ENCODE measurements at places on chromosomes 4 and X.

GRCh38 chrX:49915361-49916222 is 6.8 kb upstream of the CLCN5 start:
- DNase-seq: peak; percentile 17

- no peak for DNase-seq
Measured at GRCh38 chr4:126136922-126137781, 822.4 kb downstream of the FAT4 start.

DNA sequence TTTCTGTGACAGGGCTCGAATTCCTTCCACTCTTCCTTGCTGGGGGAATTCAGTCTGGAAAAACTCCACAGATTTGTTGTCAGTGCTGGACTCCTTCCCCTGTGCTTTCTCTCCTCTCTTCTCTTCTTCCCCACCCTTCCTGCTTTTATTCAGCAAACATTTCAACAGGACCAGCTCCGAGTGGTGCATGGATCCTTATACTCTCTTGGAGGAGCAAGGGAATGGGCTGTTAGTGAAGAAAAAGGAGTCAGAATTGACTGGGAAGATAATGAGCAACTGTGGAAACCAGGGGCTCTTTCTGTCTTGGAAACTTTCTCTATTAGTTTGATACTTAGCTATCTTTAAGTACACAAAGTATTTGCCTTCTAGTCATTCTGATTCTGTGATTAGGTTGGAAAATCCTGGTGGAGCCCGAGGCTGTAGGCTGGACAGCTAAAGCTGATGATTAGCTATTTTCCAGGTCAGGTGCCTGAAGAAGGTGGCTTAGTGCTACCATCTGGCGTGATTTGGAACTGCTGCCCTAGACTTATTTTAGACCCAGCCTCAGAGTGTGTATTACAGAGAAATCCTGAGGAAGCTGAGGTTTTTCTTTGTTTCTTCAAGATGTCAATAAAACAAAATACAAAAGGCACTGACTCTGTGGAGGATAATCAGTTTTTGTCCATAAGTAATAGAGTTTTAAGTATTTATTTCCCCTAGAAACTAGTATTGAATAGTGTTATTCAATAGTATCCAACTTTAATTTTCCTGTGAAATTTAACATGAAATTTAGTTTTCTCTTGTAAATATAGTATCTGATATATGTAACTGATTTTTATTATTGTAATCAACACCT is 38.4 kb downstream of the NAP1L5 start:
- DNase-seq: peak; percentile 4

GRCh38 chr4:76830964-76831703 is 66.8 kb downstream of the SOWAHB start:
- no peak for DNase-seq

- no peak for DNase-seq
Measured at GRCh38 chr4:109441862-109442458, 8.3 kb downstream of the SEC24B start.

DNA sequence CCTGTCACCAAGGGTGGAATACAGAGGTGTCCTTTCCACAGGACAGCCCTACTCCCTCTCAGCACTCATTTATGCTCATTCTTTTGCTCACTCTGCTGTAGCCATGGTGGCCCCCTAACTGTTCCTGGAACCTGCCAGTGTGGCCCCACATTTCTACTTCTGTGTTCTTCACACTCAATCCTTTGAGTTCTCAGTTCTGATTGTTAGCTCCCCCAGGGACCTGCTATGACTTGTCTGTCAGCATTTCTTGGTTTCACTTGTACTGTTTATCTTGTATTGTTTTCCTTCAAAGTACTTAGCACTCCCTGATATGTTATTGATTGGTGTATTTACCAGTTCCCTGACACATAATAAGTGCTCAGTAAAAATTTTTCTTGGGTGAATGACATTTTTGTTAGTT is 14.9 kb downstream of the VBP1 start:
- DNase-seq: no peak

DNA sequence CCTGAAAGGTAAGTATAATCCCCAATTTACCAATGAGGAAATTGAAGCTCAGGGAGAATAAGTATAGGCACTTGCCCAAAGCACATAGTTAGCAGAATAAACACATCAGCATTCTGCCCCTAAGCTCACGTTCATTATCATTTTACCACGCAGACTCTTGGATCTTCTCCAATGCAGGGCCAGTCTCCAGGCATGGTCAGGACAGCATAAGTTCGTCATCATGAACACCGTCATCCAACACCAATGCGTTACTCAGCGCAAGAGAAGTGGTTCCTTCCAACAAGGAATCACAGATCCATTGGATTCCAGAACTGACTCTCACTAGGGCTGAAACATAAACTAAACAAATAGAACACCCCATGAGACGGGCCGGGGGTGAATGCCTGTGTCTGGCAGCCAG is 86.5 kb upstream of the GPM6B start:
- DNase-seq: no peak

- no peak for DNase-seq
Measured at GRCh38 chr4:94345266-94345665, 2.6 kb upstream of the HPGDS start.

DNA sequence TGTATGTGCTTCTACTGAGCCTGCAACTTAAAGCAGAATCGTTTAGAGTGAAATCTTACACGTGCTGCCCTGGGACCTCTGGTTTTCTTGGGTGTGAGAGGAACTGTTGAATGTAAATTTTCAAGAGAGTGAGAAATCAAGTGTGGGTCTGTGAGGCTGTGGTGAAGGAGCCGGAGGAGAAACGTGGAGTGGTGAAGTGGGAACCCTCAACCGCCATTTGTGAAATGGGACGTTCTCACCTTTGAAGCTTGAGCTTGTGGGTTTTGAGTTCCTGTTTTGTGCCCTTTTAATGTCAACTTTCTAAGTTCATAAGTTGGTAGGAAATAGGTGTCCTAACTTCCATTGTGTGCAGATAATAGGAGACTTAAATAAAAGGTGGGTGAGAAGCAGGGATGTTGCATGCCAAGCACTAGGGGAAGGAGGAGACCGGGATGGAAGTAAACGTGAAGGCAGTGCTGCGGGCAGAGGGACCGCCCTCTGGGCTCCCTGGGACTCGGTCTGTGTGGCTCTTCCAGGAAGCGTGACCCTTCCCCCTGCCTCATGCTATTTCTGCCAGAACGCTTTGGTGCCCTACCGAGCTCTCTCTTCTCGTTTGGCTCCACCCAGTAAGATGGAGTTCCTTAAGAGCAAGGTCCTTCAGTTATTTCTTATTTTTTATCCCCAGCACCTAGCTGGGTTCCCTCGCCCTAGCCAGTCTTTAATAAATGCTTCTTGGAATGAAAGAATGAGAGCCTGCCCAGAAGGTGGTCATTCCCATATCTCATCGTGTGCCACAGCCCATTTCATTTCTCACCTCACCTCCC is 56.0 kb downstream of the TMEM131L start:
- DNase-seq: no peak

DNA sequence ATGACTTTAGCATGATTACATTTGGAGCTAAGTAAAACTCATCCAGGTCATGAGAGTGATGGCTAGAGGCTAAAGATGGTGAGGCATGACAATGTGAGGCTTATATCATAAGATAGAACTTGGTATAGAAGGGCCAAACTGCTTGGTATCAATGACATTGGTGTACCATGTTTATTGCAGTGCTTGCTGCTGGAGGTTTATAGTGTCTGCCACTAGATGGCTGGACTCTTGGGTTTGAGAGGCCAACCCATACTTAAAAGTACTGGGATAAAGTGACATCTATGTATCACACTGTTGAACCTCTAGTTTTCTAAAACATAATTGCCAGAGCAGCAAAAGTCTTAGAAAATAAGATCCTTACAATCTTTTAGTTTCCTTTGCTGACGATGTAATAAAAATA is 83.0 kb upstream of the TACR3 start:
- DNase-seq: no peak

DNA sequence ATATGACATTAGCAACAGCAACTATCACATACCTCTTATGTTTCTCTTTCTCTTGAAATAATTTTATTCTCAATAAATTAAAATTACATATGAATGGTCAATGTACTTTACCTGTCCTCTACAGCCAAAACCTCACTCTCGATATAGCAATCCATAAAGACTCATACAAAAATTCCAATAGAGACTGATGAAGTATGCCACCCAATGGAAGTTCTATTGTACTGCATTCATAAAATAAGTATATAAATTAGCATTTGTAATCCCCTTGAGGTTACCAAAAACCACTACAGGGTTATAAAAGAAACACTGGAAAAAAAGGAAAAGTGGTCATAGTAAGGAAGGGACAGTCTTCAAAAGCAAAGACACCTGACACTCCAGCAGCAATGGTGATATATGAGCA is 32.8 kb downstream of the CLDN2 start:
- DNase-seq: no peak

GRCh38 chr4:135532132-135532531 is 1330.5 kb upstream of the PABPC4L start:
- DNase-seq: no peak

DNA sequence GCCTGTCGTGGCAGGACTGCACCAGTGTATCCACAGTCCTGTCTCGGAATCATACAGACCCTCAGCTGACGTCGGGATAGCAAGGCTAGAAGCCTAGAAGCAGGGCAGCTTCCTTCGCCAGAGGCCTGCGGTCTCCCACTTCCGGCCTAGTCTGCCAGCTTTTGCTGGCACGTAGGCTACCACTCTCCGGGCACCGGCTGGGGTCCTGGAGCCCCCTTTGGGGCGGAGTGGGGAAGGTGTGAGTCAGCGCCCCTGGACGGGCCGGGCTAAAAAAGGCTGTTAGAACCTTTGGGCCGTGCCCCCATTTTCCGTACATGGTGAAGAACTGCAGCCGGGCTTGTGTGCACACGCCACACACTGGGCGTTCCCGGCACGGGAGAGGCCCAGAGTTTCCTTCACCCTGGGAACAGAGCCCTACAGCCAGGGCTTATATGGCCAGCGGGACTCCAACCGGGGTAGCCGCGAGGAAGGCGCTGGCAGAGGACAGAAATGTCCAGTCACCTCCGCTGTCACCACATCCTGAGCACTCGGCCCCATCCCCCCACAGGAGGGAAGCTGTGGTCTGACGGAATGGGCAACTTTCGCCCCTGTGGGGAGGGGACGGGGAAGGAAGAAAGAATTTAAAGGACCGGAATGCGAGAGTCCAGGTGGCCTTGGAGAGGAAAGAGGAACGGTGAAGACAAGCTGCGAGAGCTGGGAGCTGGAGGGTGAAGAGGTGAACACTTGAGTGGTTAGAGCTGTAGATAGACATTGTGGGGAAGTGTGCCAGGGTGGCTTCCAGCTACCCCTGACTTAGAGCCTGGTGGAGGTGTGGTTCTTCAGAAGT is 4.6 kb downstream of the MAGIX start:
- no peak for DNase-seq

DNA sequence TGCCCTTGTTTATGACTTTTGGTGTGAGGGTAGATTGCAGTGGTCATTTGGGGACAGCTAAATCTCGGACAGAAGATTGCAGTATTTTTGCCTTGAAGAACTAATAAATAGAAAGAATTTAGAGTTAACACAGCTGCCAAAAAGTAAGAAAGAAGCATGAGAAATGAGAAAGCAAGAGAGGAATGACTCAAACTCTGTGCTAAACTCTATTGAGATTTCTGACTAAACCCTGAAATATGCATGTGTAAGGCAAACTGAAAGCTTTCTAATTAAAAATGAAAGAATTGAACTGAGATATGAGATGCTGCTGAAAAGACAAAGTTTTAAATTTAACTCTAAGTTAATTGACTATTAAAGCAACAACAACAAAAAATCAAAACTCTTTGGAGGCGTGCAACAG is 791.3 kb downstream of the RAB28 start:
- no peak for DNase-seq

DNA sequence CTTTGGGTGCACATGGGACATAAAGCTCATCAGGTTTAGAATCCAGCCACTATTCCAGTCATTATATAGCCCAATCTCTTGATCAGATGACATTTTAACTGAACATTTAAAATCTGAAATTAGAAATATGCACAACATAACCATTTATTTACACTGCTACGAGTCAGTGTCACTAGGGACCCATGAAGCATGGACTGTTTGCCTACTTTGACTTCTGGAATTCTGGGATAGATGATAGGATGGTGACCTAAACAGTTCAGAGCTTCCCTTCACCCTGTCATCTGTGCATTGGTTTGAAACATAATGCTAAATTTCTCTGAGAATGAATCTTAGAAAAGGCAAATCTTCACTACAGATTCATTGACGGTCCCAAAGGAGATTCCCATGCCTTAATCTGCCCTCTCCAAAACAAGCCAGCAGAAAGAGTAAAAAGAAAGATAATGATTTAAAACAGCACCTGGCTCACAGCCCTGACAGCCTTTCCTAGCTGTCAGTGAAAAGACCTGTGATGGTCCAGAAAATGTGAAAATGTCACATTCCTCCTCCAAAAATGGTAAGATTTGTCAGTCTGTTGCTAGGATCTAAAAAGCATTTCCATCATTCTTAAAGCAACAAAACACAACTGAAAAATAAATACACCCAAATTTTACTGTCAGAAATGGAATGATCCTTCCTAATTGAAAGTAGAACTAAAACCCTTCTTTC is 18.9 kb upstream of the HERC3 start:
- no peak for DNase-seq

DNA sequence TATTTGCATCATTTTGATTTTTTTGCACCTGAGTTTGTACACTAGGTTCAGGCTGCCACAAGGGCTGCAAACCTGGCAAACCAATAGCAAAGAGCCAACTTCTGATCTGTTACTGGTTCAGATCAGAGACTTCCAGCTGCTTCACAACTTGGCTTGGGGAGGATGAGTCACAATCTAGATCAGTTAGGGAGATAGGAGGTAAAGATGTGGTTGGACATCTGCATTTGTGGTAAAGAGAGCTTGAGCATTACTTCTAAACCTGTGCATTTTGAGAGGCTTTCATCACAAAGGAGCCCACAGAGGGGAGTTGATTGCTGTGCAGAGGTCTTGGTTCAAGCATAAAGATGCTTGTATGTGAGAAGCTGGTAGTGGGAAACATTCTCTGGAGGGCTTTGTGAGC is 34.5 kb downstream of the LINC00632 start:
- no peak for DNase-seq

DNA sequence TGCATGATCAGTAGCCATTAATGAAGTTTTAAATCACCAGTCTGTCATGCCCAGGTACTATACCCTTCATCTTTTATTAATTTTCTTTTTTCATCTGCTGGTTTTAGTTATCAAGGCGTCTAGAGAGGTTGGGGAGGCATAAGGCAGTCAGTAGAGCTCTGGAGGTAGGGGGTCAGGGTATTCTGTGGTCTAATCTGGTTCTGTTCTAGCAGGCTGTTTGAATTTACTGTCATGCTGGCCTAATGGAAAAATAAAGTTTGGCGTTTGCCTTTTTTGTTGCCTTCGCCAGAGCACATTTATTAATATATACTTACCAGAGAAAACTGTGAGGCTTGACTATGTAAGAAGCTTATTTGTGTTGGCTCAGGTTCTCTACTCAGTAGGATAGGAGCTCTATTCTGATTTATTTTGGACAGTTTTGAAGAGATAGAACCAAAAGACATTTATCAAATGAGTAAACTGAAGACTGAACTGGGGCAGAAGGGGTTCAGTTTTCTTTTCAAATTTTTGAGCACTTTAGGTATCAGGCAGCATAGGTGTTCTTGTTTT is 46.9 kb downstream of the TMEM131L start:
- no peak for DNase-seq

GRCh38 chrX:150348365-150348764 is 14.8 kb upstream of the MAMLD1 start:
- DNase-seq: no peak
